ENCODE measurements at places on chromosomes 4 and X.

DNA sequence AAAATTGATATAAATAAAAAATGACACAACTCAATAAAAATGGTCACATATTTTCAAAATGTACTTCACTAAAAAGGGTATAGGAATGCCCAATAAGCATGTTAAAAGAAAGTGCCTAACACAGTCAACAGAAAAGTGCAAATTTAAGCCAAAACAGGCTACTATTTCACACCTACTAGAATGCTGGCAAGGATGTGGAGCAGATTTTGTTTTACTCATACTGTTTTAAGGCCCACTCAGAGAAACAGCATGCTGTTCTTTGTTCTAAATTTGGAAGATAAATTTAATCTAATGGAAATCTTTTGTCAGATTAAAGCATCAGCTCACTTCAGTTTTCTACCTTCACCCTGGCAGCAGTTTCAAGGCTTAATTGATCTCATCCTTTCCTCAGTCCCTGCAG lies 576.8 kb upstream of the HS3ST1 start:
- DNase-seq = no peak

- no peak for DNase-seq
These were observed 1.7 kb upstream of the PRRG1 start for GRCh38 chrX:37347420-37347819.

DNA sequence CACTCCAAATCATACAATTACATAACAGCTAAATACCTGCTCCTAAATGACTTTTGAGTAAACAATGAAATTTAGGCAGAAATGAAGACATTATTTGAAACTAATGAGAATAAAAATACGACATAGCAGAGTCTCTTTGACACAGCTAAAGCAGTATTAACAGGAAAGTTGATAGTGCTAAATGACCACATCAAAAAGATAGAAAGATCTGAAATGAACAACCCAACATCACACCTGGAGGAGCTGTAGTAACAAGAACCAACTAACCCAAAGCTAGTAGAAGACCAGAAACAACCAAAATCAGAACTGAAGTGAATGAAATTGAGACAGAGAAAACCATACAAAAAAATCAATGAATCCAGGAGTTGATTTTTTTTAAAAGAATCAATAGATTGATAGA lies 257.8 kb downstream of the ARAP2 start:
- DNase-seq = no peak

DNA sequence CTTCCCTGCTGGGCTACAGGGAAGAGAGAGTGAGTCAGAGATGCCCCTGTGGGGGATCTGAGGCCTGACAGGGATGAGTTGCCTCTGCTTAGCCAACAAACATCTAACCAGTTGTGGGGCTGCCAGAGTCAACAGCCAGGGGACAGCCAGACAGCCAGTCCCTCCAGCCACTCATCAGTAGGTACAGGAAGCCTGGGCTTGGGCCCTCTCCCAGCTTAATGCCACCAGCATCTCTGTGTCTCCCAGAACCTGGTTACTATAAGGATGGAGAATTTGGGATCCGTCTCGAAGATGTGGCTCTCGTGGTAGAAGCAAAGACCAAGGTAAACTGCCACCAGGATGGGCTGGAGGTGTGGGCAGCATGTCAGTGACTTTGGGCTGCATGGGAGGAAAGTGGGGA lies 17.3 kb upstream of the SASH3 start:
- no peak for DNase-seq

- no peak for DNase-seq
These were observed 92.4 kb downstream of the HPRT1 start for GRCh38 chrX:134552351-134552750.

DNA sequence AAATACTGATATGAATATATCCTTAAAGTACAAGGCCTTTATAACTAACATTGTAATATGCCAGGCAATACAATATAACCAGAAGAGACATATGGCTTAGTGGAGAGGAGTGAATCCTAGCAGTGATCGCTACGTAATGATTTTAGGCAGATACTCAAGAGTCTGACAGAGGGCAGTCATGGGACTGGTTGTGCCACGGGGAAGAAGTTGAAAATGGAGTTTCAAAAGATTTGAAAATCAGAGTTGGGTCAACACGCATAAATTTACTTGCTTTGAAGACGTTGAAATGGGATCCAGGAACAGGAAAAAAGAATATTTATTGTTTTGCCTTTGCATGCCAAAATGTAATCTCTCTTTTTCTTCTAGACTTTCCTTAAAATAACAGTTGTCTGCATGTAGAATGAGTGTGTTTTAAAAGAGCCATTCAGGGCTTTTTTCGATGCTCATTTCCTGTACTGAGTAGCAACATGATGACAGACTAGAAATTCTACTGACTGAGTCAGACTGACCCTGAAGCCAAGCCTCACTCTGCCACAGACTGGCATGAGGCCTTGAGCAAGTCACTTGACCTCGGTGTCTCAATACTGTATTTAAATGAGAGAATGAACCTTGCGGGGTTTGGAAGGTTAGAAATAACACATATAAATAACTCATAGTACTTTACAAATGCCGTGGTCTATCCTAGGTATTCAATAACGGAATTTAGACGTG lies 8.1 kb upstream of the SMS start:
- peak; percentile 33 for DNase-seq

DNA sequence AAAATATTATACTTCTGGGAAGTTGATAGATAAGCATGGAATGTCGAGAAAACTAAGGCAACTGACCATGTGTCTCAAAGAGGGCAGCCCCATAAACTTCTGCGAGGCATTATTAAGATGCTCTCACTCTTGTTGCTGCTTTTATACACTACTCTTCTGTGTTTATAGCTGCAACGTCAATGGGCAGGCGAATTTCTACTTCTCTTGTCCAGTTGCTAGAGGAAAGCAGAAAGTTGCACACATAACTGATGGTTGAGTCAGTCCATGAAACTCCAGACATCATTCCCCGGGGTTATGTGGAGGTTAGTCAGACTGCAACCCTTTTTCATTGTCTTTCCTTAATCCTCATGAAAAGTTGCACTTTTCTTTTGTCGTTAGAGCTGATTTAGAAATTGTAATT lies 39.8 kb downstream of the VCX3B start:
- no peak for DNase-seq

DNA sequence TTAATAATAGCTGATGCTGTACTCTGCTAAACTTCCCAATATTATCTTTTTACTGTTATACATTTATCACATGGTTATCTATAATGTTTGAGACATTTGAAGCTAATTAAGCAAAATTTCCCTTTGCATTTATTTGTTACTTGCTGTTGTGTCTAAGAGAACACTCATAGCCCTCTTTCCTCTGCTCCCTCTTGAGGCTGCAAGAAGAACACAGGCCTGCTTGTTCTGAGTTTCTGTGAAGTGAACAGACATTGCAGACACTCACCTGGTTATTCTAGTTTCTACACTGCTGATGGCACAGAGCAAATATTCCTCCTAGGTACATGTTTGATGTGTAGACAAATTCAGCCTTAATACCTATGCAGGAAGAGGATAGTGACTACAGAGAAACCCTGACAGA lies 367.8 kb downstream of the GASK1B start:
- no peak for DNase-seq

- no peak for DNase-seq
These were observed 4.6 kb upstream of the ANTXR2 start for GRCh38 chr4:80077639-80078038.

- DNase-seq = no peak
These were observed 224.5 kb downstream of the PCDH18 start for GRCh38 chr4:137307806-137308205.

GRCh38 chrX:40651620-40652223 lies 4.4 kb upstream of the CXorf38 start:
- DNase-seq = peak; percentile 72
